ENCODE measurements at places on chromosomes 1 and 21.

- DNase-seq: peak; percentile 82
Measured at GRCh38 chr1:1573843-1574720, 581 bp downstream of the SSU72 start.

- DNase-seq: no peak
Measured at GRCh38 chr21:33265664-33266049, 510 bp upstream of the IL10RB start.

DNA sequence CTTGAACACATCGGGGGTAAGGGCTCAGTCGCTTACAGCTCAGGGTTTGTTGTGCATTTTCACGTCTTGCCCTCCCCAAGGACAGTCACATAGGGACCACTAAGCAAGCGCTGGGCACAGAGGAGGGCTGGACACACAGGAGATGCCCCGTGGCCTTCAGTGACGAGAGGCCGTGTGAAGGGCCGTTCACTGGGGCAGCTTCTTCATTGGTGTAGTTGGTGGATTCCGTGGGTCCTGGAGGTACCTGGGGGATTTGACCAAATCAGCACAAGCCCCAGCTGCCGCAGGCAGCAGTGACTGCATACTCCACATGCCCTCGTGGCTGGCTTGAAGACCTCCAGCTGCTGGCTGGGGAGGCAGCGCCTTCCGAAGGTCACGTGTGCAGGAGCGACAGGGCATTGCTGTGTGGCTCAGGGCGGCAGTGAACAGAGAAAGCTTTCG lies 100.8 kb upstream of the C1orf174 start:
- no peak for DNase-seq

DNA sequence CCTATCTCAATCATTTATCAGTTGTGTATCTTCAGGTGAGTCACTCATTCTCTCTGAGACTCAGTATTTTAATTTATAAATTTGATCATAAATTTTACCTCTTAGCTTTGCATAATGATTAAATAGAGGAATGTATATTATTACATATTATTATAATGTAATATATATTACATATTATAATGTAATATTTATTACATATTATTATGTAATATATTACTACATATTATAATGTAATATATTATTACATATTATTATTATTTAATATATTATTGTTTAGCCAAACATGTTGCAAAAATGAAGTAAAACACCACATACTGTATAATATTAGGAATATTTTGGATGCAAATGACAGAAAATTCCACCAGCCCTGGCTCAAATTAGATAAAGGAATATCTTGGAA lies 104.7 kb upstream of the NFIA start:
- DNase-seq: no peak

DNA sequence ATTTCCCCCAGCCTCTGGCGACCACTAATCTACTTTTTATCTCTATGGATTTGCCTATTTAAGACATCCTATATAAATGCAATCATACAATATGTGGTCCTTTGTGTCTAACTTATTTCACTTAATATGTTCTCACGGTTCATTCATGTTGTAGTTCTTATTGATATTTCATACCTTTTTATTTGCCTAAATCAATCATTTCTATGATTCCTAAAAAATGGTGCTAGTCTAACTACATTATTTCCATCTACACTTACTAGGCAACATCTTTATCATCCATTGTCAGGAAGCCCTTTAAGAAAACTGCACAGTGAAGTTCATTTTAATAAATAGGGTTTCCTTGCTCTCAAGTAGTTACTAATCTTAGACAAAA lies 380 bp upstream of the FBXO28 start:
- no peak for DNase-seq
